ENCODE measurements at places on chromosomes 2 and 18. TPM values are rescaled to one million over a fixed set of nuclear protein-coding genes. Genes with fewer than 3 reads are reported as not detected.

DNA sequence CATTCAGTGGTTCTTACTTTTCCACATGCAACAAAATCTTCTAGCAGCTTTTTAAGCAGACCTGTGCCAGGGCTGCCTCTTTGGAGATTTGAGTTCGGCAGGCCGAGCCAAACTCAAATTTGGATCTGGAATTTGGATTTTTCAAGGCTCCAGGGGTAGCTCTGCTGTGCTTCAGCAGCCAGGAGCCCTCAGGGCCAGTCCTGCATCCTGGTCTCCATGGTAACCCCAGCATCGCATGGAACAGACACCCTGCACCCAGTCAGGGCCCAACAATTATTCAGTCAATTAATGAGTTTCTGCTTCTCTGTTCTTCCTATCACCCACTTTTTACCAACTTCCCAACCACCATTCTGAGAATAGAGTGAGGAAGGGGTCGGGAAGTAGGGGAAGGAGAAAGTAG, 30.0 kb downstream of the EN1 start:
- H3K27me3 ChIP-seq: no peaks in the 10 kb centered on the region
- no peak for DNase-seq
- no peaks in the 10 kb centered on the region for H3K4me1 ChIP-seq
- H3K4me3 ChIP-seq: no peak overlapping the region
- no peak overlapping the region for H3K27ac ChIP-seq
- H3K36me3 ChIP-seq: no peaks in the 10 kb centered on the region

Gene THAP4
- total RNA-seq: 83.3 TPM

Gene ZAP70
- total RNA-seq: not detected

DNA sequence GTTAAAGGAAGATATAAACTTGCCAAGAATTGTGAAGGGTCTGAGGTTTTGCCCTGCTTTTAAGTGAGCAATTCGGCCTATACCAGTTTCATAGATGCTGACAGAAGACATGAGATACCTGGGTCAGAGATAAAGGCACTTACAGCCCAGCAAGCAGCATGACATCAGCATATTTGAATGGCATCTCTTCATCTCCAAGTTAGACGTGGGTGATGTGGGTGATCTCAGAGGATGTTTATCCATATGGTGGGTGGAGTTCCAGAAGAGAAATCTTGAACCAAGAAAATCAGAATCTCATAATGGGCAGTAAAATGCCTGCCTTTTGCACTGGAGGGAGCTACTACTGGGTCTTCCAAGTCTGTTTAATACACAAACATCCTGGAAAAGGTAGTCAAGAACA, 44.7 kb downstream of the GYPC start:
- H3K36me3 ChIP-seq: no peaks in the 10 kb centered on the region
- no peaks in the 10 kb centered on the region for H3K27me3 ChIP-seq
- peaks cover 34% of the 10 kb centered on the region for H3K4me1 ChIP-seq
- H3K4me3 ChIP-seq: no peak overlapping the region

Gene CKAP2L
- 0.07 TPM for total RNA-seq

- H3K27ac ChIP-seq: no peak overlapping the region
- H3K4me3 ChIP-seq: no peak overlapping the region
- H3K4me1 ChIP-seq: no peaks in the 10 kb centered on the region
- H3K36me3 ChIP-seq: no peaks in the 10 kb centered on the region
Observed at GRCh38 chr2:25347846-25348245, 6.1 kb upstream of the DNMT3A start.

DNA sequence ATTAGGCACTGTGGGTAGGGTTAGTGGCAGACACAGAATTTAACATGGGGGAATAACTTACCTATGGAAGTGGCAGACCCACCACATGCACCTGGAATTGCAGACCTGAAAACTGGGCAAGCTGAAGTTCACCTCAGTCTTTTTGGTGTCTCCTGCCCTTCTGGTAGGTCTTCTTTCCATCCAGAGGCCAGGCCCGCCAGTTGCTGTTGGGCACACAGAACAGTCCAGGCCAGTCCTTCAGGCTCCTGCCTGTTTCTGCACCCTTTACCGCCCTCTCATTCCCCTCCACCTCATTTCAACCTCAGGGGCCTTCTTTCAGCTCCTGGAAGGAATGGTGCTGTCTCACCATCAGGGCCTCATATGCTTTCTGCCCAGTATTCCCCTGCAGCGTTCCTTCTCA, 358.9 kb upstream of the ETAA1 start:
- no peak overlapping the region for H3K27ac ChIP-seq
- no peaks in the 10 kb centered on the region for H3K27me3 ChIP-seq
- DNase-seq: no peak

Gene SLC40A1
- total RNA-seq: 25.9 TPM

Gene TTN
- 7,959 TPM for total RNA-seq

GRCh38 chr18:6327895-6328620, 86.7 kb downstream of the L3MBTL4 start:
- no peak overlapping the region for H3K4me3 ChIP-seq
- H3K27ac ChIP-seq: no peak overlapping the region

Gene MXD1
- 8.6 TPM for total RNA-seq

DNA sequence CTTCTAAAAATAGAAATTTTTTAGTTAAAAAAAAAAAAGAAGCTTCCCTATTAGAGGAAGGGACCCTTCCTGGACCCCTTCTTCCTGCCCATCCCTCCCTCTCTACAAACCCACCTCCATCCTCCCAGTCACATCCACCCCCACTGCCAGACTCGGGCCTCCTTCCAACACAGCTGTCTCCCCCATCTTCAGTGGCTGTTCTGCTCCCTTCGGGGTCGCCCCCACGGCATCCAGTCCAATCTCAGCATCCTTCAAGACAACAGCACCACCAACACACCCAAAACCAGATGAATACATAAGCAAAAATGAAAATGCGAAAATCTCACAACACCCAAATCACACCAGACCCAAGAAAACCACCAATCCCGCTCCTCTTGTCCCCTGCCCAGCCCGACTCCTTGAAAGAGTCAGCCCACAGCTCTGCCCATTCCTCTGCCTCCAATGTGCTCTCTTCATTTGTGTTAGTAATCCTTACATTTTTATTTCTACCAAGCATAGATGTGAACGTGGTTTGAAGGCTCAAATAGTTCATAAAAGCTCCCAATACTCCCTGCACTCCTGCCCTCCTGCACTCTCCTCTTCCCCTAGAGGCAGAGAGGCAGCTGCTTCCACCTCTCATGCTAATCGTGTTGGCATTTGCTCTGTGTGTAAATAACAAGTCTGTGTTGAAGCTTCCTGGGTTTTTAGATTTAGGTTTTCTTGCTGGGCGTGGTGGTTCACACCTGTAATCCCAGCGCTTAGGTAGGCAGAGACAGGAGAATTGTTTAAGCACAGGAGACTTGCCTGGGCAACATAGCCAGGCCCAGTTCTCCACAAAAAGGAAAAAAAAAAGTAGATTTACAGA, 37.0 kb downstream of the MAL start:
- H3K27ac ChIP-seq: no peak overlapping the region
- DNase-seq: no peak
- H3K27me3 ChIP-seq: peaks cover 3% of the 10 kb centered on the region
- no peaks in the 10 kb centered on the region for H3K4me1 ChIP-seq
- no peaks in the 10 kb centered on the region for H3K36me3 ChIP-seq

Gene SPP2
- 0.60 TPM for total RNA-seq

Gene B3GNT7
- total RNA-seq: 0.39 TPM

Gene TBC1D8
- total RNA-seq: 298 TPM

All from gastrocnemius medialis (tissue), 4 donors.